NCI-H1694 (cell line): ENCODE measurements at places on chromosomes 11 and 22.
A peak's percentile ranks its signal among the peaks of the same experiment; 100 is the strongest.

- DNase-seq = no peak
Measured at GRCh38 chr11:27395556-27396258, 32.7 kb upstream of the CCDC34 start.

GRCh38 chr22:39593066-39593930 is 22.7 kb downstream of the CACNA1I start:
- DNase-seq = peak; percentile 75

DNA sequence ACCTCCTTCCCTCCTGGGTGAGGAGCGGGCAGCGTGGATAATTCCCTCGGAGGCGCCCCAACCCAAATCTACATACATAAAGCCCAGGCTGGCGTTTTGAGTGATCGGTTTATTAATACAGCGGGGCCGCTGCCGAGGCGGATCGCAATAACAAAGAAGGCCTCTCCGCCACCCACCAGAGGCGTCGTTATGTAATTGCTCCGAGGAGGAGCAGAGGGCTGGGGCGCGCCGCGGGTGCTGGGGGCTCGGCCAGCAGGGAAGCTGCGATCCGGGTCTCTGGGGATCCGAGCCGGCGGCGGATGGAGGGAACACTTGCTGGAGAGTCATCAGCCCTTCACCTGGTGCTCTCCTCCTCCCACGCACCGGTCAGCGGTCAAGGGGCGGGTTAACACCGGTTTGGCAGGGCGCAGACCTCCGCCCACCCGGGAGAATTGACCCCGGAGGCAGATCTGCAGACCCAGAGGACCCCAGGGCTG is 6.4 kb upstream of the TP53I11 start:
- DNase-seq = no peak

GRCh38 chr11:103907548-103908455 is 128.6 kb upstream of the DDI1 start:
- no peak for DNase-seq

DNA sequence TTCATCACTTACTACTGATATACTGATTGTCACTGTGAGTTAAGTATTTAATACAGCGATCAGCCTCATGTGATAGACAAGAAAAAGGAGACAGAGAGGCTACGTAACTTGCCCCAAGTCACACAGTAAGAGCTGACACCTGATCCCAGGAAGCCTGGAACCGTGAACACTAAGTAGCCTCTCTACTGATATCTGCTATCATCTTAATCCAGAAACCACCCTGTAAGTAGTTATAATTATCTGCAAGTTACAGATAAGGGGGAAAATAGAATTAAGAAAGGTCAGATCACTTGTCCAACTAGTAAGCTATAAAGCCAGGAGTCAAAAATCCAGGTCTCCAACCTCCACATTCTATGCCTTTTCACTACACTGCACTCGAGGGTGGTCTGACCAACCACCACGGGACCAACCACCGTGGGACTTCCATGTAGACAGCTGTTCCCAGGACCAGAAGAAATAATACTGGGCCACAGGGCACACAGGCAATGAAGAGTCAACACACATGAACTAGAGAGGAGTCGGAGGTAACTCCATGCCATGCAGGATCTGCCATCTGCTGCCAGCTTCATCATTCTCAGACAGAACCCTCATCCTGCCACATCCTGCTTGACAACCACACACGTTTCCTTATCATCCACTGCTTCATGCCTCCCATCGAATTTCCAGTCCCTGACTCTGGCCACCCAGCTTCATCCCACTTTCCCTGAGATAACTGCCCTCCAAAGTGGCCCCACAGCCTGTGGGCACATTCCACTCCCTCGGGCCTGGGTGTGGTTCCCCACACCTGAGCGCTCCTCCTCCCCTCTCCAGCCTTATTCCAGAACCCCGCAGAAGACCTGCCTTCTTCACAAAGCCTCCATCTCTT is 58.6 kb downstream of the MICAL3 start:
- DNase-seq = no peak
